ENCODE measurements at places on chromosomes 1 and 21.

- no peak for DNase-seq
Measured at GRCh38 chr1:171110621-171111326, 20.1 kb downstream of the FMO3 start.

DNA sequence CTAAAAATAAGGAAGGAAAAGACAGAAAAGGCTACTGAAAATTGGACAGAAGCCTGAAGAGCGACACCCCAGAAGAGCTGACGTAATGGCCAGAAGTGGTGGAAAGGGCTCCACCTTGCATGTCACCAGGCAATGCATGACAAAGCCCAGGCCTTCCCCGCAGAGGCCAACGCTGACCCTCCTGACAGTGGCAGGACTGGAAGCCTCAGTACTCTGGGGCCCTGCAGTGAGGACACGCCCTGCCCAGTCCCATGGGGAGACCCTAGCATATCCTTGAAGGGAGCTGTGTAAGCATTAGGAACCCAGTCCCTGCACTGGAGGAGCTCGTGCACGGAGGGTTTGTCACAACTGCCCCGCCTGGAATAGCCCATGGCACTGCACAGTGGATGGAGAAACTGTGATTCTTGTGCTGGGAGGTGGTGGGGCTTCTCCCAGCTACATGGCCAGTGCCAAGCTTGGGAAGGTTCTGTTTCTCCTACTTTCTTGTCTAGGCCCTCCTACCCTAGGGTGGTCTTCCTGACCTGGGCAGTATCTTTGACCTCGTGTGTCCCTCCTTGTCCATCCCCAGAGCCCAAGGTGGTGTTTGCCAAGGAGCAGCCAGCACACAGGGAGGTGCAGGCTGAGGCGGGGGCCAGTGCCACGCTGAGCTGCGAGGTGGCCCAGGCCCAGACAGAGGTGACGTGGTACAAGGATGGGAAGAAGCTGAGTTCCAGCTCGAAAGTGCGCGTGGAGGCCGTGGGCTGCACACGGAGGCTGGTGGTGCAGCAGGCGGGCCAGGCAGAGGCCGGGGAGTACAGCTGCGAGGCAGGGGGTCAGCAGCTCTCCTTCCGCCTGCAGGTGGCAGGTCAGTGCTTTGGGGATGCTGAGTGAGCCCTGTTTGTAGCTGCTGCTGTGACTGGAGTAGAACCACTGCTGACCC is 60.4 kb downstream of the OBSCN start:
- no peak for DNase-seq

- no peak for DNase-seq
Measured at GRCh38 chr1:230114237-230114651, 47.2 kb downstream of the GALNT2 start.

DNA sequence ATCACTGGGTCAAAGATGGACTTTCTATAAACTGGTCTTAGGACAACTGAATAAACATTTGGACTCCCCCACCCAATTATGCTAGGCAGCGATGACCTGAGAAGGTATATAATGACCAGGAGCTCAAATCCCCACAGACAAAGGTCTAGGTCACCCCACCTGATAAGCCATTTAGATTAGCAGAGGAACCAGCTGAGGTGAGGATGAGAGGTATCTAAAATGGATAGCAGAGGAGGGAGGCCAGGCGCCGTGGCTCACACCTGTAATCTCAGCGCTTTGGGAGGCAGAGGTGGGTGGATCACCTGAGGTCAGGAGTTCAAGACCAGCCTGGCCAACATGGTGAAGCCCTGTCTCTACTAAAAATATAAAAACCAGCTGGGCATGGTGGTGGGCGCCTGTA is 33.7 kb downstream of the PABPC4 start:
- DNase-seq = no peak

DNA sequence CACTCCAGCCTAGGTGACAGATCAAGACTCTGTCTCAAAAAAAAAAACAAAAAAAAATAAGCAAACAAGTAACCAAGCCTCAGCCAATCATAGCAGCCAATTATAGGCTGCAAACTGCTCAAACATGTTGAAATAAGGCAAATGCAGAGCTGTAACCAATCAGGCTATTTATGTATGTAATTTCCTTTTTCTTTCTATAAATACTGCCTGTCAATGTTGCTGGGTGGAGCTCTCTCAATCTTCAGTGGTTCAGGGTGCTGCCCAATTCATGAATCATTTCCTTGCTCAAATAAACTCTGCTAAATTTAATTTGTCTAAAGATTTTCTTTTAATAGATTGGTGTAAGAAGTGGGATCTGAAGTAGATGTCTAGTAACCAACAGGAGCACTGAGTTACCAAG is 11.6 kb upstream of the CD1D start:
- no peak for DNase-seq

DNA sequence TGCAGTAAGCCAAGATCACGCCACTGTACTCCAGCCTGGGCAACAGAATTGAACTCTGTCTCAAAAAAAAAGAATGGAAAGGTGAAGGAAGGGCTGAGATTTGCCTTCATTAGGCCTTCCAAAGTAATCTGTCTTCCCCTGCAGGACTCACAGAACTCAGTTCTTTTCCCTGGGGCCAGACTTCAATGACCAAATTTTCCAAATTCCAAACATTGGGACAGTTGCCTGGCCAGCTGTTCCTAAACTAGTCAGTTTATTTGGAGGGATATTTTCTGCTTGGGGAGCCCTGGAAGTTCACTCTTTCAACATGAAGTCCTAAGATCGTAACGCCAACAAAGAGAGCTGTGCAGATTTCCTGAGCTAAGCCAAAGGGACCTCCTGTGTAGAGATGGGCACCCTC is 5.4 kb upstream of the DEDD start:
- no peak for DNase-seq

GRCh38 chr21:42579456-42580075 is 65.9 kb downstream of the SLC37A1 start:
- no peak for DNase-seq

DNA sequence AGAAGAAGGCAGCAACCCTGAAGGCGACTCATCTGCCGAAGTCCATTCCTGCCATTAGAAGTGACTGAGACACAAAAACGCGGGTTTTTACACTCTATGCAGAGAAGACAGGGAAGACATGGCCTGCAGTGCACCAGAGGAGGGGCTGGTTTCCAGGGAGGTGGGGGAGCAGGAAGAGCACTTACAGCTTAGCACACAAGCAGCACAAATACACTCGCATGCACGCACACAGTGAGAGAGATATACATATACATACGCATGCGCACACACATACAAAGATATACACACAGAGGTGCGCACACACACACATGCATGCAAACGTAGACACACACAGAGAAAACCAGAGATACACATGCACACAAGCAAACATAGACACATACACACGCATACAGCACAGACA is 210.9 kb upstream of the CSF3R start:
- no peak for DNase-seq

GRCh38 chr1:158809862-158810261 is 21.3 kb upstream of the MNDA start:
- no peak for DNase-seq

GRCh38 chr1:25425098-25426085 is 4.8 kb upstream of the RHCE start:
- DNase-seq = no peak

DNA sequence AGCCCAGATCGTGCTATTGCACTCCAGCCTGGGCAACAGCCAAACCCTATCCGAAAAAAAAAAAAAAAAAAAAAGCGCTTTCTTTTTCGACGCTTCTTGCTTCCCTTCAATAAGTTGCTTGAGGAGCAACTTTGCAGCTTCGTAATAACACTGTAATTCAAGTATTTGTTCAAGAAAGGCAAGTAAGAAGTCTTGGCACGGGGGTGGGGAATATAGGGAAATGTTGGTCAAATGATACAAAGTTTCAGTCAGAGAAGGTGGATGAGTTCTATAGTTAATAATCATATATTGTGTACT is 871 bp upstream of the PSMA5 start:
- no peak for DNase-seq

GRCh38 chr1:183241471-183241870 is 55.4 kb downstream of the LAMC2 start:
- no peak for DNase-seq

DNA sequence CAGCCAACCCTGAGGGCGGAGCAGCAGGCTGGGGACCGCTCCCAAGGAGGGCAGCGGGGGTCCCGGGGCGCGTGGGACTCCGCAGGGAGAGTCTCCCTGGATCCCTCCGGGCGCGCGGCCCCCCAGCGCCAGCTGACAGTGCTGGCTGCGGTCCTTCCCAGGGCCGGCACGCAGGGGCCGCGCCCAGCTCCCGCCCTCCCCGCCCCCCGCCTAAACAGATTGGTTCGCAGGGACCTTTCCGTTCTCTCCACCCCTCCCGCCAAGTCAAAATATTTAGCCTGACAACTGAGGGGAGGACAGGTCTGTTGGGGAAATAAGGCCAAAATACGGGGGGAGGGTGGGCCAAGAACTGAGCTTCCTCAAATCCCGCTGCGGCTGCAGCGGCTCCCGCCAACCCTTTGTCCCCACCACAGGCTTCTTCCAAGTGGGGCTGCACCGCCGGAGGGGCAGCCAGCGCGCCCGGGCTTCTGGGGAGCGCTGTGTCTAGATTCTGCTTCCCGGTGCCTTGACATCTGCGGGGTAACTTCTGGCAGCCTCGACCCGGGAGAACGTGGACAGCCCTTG is at the start of gene INSRR:
TSS of gene INSRR (minus strand) at position 159 of the 564 bp plus-strand sequence. CDS start 496 bp downstream, outside the sequence.
- no peak for DNase-seq

DNA sequence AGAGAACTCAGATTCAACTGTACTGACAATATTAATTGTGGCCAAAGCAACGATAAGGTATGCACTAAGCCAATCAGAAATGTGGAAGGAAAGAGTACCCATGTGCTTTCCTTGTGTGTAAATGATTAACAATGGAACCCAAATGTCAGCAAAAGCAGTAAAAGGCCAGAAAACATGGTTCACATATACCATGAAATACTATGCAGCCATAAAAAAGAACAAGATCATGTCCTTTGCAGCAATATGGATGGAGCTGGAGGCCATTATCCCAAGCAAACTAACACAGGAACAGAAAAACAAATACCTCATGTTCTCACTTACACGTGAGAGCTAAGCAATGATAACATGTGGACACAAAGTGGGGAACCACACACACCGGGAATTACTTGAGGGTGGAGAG is 78.5 kb downstream of the SUSD4 start:
- no peak for DNase-seq

DNA sequence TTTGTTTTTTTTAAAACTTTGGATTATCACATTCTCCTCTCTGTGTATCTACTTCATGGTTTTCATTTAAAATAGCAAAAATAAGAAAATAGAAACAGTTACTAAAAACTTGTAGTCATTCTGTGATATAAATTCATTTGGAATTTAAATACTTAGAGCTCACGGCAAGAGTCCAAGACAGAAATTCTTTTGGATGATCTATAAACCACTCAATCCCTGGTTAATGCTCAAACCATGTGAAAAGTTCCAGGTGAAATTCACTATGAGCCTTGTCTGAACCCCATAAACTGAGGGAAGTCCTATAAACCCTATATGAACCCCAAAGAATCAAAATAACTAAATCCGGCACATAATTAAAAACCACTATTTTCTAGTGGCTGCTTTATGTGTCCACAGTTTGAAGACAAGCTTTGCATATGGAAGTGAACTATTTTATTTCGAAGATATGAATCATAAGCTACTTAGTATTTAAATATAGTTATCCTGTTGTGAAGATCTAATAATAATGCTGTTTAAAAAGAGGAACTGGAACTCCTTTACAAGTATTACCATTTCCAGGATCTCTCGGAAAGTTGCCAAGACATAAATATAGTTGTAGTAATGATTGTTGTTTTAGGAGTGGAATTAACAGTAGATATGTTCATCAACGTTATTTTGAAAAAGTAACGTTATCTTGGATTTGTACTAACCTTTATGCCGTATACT is 163.5 kb downstream of the NFIA start:
- DNase-seq = no peak

- no peak for DNase-seq
Measured at GRCh38 chr1:87226341-87226760, 102.3 kb upstream of the LMO4 start.

- no peak for DNase-seq
Measured at GRCh38 chr1:153359241-153359640, 1.6 kb downstream of the S100A9 start.

DNA sequence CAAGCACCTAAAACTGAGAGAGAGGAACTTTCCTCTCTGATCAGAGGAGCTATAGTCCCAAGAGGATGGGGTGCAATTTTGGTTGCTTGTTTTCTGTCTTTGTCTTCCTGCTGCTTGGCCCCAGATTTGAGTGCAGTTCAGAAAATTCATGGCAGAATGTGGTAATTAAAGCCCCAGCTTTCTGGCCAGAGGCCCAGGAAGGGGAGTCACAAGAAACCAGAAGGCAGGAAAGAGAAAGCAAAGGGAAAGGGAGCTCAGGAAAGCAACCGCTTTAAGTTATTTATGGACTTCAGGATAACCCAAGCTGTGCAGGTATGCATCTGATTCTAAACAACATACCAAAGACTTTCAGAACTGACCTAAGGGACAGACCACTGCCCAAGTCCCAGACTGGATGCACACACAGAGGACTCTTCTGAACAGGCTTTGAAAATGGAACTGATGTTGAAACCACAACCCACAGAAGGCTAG is 88.8 kb downstream of the ST3GAL3 start:
- DNase-seq = no peak

GRCh38 chr1:167935216-167936067 is 1.0 kb upstream of the DCAF6 start:
- peak; percentile 40 for DNase-seq

DNA sequence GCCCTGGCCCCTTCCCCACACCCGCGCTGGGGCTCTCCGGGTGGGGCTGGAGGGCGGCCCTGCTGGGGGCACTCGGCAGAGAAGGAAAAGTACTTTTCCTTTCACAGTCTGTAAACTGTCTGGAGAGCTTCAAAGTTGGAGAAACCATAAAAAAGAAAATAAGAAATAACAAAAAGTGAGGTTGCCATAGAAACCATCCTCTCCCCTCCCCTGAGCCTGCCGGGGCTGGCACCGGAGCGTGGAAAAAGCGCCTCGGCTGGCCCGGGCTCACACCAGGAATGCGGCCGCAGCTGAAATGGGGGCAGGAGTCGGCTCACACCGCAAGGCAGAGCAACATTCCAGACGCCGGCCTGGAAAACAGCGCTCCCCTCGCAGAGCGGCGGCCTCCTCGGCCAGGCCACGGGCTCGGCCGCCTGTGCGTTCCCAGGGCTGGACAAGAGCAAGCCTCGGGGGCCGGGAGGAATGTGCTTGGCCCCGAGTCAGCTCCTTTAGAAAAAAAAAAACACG is 69.2 kb downstream of the MORN1 start:
- no peak for DNase-seq

DNA sequence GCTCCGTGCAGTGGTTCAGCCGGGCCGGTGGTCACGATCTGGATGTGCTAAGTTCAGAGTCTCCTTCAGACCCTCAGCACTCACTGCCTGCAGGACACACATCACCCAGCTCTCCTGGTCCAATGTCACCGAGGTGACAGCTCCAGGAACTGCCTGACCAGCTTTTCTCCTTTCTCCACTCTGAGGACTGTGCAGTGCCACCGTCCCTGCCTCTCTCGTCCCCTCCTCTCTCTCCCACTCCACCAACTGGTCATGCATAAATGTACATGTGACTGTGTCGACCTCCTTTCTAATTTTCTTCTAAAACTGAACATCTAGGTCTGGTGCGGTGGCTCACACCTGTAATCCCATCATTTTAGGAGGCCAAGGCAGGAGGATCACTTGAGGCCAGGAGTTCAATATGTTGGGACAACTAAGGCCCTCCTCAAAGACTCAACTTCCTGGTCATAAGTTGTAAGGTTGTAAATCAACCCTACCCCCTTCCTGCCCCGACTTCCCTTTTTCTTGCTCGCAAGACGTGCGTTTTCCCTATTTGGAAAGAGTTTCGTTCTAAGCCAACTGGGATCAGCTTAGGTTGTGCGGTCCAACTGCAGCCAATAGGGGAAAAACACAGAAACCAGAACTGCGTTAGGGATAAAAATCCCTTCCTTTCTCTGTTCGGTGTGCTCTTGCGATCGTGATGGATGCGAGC is 53.1 kb downstream of the MEGF6 start:
- no peak for DNase-seq

- DNase-seq = no peak
Measured at GRCh38 chr1:15633756-15634420, 16.6 kb downstream of the DDI2 start.

All from stimulated activated CD4-positive, alpha-beta T cell treated with anti-CD3 and anti-CD28 coated beads, Interleukin-1b, Interleukin-23, amount 100 ng/mL, for 48 hours (primary cell).